Mammary epithelial cell (primary cell): ENCODE measurements at places on chromosomes 1 and 21. TPM values are rescaled to one million over a fixed set of nuclear protein-coding genes. Genes with fewer than 3 reads are reported as not detected.
A peak's percentile ranks its signal among the peaks of the same experiment; 100 is the strongest.

XCL1 gene
- not detected for total RNA-seq

OR2T2 gene
- total RNA-seq = not detected

PDXK gene
- total RNA-seq = 152 and 164 TPM in 2 replicates

DNA sequence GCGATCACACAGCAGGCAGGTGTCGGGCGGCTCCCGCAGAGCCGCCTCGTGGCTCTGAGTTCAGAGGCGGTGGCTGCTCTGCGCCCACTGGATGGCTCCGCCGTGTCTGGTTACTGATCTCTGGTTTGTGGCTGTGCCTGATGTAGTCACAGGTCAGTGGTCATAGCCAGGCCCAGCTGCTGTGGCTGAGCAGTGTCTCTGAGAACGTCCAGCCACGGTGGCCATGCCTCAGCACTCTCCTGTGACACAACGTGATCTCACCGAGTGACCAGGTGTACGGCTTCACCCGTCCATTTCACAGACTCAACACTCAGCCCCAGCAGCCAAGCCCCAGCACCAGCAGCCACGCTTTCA is 61.2 kb downstream of the KCNN3 start:
- DNase-seq = no peak

DNAJC28 gene
- total RNA-seq = 2.0 TPM

- DNase-seq = peak; percentile 7
Observed at GRCh38 chr1:168057921-168058320, 78.8 kb downstream of the GPR161 start.

DNA sequence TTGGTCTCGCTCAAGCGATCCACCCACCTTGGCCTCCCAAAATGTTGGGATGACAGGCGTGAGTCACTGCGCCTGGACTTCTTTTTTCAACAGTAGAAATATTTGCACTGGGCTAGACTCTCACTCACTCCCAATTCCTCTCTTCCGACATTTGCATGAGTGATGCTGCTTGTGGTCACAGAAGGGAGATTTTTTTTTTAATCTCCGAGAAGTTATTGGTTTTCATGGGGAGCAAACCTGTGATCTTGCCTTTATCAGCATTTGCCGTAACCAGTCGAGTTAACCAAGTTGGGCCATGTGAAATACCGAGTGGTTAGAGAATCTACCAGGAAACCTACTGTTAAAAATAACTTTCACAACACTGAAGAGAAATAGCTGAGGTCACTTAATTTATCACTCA is 21.1 kb downstream of the ERG start:
- DNase-seq = no peak

DNA sequence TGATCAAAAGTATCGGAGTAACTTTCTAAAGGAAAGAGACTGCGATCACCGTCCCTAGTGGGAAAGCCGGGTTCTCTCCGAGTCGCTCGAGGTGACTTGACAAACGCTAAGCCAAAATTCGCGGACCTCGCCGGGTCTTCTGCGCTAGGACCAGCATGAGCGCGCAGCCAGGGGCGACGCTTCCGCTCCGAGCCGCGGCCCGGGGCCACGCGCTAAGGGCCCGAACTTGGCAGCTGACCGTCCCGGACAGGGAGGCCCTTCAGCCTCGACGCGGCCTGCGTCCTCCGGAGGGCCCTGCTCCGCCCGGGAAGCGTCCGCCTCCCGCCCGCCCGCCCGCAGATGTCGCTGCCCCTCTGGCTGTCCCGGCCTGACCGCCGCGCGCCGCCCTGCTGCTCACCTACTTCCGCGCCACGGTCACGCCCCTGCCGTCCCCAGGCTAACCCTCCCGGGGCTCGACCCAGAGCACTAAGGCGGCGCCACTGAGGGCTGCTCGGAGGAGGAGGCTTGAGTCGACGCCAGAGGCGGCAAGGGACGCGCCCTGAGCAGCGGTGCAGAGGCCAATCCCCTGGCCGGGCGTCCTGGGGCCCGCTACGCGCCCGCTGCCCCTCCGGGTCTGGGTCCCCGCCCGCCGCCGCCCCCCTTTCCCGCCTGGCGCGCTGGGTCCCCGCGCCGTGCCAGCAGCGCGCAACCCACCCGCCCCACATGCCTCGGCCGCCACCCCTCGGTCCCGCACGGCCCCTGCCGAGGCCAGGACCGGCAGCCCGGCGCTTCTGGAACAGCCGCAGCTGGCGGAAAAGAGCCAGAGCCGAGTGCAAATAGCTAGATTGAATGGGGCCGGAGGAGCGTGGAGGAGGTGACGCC is 896 bp upstream of the DUSP10 start:
- DNase-seq = peak; percentile 86

- DNase-seq = no peak
Observed at GRCh38 chr1:245197121-245197520, 42.3 kb downstream of the KIF26B start.

- DNase-seq = no peak
Observed at GRCh38 chr1:110449661-110450651, 993 bp upstream of the PROK1 start.

FBLIM1 gene
- total RNA-seq = 196 and 249 TPM in 2 replicates

GRCh38 chr1:245420926-245421325 is 266.1 kb downstream of the KIF26B start:
- no peak for DNase-seq

GRCh38 chr1:37922767-37923550 is 23.9 kb downstream of the INPP5B start:
- no peak for DNase-seq

GRCh38 chr1:161071886-161072371 is 2.2 kb upstream of the ARHGAP30 start:
- DNase-seq = no peak

DNA sequence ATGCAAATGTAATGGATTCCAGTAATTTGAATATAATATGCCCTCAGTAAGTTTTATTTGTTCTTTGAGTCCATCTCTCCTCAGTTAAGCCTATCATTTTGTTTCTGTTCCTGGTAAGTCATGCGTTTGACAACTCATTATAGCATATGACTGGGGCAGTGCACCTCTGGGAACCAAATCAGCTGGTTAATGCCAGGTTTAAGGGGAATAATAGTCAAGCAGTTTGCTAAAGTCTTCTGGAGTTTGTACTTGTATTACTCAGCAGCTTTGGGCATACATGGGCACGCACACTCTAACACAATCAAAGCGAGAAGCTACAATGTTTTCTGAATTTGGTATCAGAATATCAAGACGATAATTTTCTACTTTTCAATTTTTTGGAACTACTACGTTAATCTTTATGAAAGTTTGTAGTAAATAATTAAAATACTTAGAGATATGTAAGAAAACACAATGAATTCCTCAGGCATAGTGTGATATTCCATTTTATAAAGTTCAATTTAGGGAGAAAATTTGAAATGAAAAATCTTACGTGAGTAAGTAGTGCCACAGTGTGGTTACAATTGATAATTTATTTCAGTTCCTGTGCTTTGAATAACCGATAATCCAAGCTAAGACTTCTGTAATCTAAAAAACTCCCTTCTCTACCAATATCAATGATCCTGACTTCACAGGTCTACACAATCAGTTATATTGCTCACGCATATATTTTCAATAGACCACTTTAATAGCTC is 43.8 kb upstream of the KCTD3 start:
- no peak for DNase-seq

ZNF695 gene
- 1.7 TPM for total RNA-seq

DNA sequence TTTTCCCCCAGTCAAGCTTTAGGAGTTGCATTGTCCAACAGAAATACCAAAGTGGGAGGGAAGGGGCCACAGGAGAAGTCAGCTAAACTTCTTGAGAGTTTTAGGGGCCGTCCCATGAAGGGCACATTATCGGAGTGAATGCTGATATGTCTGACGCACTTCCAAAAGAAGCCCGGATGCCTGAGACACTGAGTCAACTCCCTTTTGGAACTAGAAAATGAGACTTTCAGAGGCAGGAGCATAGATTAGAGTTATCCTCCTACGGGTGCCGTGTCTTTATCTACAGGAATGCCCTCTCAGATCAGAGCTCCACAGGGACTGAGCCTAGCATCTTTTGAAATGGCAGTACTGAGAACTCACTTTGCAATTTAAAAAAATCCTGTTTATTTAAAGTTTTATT is 13.1 kb downstream of the ACTN2 start:
- DNase-seq = no peak

KLHDC9 gene
- total RNA-seq = 2.4 and 3.0 TPM in 2 replicates

SAMD11 gene
- total RNA-seq = not detected

OLFML3 gene
- total RNA-seq = 0.66 TPM in 1 of 2 replicates, not detected in the other

FCRL2 gene
- total RNA-seq = not detected in 2 replicates

DNA sequence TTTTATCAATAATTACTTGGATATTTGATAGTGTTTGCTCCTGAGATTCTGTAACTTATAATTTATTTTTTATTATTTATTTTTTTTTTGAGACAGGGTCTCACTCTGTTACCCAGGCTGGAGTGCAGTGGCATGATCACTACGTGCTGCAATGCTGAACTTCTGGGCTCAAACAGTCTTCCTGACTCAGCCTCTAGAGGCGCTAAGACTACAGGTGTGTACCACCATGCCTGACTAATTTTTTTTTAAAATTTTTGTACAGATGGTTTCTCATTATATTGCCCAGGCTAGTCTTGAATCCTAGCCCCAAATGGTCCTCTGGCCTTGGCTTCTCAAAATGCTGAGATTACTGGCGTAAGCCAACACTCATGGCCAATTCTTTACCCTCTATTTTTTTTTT is 845.5 kb upstream of the ADGRL4 start:
- DNase-seq = no peak

DNA sequence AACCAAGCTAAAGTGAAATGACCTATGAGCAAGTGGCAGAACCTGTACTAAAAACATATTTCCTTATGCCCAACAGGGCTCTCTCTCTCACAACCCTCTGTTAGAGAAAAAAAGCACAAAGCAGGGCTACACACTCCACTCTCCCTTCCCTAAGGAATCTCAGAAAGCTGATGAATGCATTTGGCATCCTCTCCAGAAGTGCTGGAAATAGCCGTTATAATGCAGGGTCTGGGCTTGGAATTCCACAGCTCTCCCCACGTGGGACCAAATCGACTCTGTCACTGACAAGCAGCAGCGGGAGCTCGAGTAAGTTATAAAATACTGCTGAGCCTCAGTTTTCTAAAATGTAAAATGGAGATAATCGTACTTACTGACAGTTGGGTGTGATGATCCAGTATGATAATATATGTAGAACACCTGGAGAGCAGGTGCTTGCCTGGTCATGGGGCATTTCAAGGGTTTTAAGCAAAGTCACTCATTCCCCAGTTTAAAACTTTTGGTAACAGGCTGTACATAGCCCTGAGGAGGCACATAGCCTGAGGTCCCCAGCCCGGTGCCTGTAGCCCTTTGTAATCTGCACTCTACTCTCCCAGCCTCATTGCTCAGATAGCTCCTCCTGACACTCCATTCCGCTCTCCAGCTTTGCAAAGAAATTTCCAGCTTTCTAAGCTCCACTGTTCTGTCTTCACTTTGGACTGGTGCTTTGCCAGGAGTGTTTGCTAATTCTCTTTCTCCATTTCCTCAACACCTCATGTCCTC is 175.6 kb upstream of the DAB1 start:
- no peak for DNase-seq

DNA sequence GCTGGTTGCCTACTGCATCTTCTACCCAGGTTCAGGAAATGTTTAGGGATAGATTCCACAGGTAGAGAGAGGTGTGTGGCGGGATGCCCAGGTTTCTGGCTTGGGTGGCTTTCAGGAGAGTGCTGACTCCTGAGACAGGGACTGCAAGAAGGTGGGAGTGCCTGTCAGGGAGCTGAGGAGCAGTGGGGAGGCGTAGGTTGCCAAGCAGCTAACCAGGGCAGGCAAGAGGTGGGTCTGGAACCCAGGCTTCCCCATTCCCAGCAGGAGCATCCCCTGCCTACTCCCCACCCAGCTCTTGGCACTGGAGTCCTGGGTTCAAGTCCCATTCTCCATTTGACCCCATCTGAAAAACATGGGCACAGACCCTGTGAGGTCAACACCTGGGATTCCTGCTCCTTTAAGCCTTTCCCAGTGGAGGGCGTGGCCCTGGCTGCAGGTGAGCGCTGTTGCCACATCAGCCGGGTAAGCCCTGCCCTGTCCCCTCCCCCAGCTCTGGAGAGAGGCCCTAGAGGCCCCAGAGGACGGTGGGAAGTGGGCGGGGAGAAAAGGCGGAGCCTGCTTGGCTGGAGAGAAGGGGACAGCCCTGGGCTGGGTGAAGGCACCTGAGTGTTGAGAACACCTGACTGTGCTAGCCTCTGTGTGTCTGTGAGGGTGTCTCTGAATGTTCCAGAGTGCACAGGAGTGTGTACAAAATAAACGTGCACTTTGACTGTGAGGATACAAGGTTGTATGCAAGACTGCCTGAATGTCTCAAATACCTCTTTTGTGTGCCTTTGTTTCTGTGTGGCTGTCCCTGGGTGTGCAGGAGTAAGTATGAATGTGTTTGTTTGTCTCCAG is 14.0 kb upstream of the SYNC start:
- DNase-seq = peak; percentile 94

DNA sequence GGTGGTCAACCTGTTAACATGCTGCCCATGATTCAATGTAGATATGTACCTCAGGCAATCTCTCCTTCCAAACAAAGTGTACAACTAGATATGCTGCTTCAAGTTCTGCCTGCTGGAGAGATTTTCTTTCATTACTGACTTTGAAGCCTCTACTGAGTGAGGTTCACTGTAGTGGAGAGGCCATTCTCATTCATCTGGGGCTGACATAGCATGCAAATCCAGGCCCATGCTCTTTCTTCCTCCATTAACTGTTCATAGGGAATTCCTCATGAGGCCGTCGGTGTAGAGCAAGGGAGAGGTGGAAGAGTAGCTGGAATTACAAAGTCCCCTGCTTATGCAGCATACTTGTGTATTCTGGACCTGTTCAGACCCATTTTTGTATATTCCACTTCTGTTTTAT is 38.6 kb downstream of the VANGL2 start:
- no peak for DNase-seq

- DNase-seq = no peak
Observed at GRCh38 chr1:62722796-62723195, 34.6 kb upstream of the DOCK7 start.
